D341Med (cell line): ENCODE measurements at places on chromosomes 3 and 15.
A peak's percentile ranks its signal among the peaks of the same experiment; 100 is the strongest.

DNA sequence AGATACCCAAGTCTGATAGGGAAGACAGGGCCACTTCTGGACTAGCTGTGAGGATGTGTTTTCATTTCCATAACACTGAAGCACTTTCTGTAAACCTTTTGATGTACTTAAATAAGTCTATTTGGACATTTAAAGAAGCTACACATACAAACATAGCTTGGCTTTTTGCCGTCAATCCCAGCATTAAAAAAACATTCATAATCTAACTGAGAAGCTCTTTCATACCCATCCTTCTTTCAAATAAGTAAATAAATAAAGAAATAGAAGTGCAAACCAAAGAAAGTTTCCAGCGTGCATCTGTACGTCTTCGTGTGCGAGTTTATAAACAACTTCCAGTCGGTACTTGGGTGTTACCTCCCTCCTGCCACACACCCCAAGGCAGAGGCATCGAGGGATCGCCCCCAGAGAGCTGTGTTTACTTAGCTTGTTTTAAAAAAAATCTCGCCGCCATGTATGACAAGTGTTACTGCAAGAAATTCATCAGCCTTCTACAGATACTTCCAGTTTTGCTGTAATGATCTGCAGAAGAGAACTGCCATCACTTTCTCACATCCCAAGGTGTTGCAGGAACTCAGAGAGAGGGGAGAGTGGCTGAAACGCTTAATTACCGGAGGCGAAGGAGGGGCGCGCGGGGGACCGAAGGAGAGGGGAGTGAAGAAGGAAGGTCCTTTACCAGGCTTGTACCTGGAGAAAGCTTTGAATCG lies 9.0 kb upstream of the MEIS2 start:
- DNase-seq = no peak

GRCh38 chr3:184325715-184326369 lies 11.4 kb downstream of the EIF4G1 start:
- no peak for DNase-seq

DNA sequence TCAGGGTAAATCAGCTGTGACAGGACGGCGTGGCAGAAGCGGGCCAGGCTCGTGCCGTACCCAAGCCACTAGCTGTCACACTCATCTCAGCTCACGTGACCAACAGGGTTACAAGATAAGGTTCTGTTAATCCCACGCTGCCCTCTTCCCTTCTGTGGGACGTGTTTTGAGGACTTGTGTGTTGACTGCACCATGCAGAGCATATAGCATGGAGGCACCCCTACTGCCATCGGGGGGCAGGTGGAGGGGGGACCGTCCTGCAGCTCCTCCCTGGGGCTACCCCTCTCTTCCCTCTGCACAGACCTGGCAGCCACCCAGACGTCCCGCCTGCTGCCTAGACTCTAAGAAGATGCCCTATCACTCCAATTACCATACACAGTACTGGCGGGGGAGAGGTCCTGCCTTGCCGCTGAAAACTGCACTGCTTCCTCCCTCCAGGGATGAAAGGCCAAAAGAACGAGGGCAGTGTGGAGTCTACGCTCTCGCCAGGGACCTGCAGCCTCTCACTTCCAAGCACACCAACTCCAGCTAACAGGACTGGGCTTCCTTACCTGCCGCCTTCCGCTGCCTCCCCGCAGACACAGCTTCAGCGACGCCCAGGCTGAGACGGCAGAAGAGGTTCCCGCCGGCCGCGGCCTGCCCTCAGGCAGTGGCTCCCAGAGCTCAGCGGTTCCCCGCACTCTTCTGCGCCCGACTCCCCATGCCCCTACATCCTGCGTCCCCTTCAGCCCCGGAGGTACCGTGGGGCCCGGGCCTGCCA lies at the start of gene TNK2:
Gene TNK2 (minus strand): TSS at position 618 of the 760 bp plus-strand sequence. CDS start 19,963 bp downstream, outside the sequence.
- peak; percentile 82 for DNase-seq

GRCh38 chr15:31834654-31835053 lies 195.7 kb upstream of the CHRNA7 start:
- no peak for DNase-seq

DNA sequence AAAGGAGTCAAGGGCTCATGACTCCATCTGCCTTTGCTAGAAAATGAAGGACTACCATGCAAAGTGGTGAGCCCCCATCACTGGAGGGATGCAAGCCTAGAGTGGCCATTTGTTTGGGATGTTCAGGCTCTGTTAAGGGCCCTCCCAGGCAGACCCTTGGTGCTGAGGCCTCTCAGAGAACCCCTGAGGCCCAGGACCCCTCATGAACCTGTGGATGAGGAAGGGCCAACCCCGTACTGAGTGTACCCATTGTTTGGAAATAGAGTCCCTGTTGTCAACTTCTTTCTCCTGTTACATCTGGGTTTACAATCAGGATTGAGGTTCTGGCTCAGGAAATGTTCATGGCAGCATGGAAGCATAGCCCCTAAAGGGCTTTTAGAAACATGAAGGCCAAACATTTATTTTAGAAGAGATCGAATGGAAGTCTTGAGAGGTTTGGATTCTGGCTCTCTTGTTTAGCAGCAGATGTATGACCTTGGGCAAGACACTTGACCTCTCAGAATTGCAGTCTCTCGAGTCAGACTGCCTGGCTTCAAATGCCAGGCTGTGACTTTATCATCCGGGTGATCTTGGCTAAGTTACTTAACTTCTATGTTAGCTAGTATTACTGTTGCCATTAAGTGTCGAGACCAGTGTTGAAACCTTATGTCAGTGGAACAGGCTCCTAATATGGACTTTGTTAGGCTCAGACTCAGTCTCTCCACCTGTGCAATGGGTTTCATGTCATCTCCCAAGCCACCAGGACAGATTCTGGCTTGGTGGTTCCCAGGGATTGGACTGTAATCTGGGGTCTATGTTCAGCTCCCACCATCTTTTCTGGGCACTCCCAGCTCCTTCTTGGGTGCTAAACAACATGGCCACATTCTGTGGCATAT lies 12.4 kb downstream of the ITGA11 start:
- no peak for DNase-seq
